CD4-positive, alpha-beta T cell (primary cell): ENCODE measurements at places on chromosomes 6 and 20. TPM values are rescaled to one million over a fixed set of nuclear protein-coding genes. Genes with fewer than 3 reads are reported as not detected.
A peak's percentile ranks its signal among the peaks of the same experiment; 100 is the strongest.

The MICA gene
- 10.6 TPM for total RNA-seq

- no peak for DNase-seq
These were observed 22.9 kb downstream of the CYP21A2 start for GRCh38 chr6:32060966-32061655.

GRCh38 chr6:170087941-170088581 lies 202.8 kb downstream of the DLL1 start:
- DNase-seq: peak; percentile 53

GRCh38 chr6:116579143-116579542 lies 7.8 kb downstream of the RWDD1 start:
- DNase-seq: no peak

- DNase-seq: no peak
These were observed 214.7 kb upstream of the PROKR2 start for GRCh38 chr20:5531318-5532081.

DNA sequence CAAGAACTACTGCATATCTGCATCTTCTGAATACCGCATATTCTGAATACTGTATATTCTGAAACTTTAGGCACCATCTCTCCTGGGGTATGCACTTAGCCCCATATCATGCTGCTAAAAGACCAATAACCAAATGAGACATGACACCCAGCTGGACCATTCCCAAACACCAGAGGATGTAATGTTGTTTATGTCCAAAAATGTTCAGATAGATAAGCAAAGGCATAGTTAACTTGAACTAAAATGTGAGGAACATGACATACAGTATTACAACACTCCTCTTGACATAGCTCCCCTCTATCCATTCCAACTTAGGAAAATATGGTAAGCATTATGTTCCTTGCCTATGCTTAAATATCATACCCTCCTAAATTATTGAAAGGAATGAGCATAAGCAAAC lies 127.3 kb downstream of the TENT5A start:
- DNase-seq: no peak

- DNase-seq: no peak
These were observed 21.6 kb upstream of the CALHM6 start for GRCh38 chr6:116439522-116440051.

DNA sequence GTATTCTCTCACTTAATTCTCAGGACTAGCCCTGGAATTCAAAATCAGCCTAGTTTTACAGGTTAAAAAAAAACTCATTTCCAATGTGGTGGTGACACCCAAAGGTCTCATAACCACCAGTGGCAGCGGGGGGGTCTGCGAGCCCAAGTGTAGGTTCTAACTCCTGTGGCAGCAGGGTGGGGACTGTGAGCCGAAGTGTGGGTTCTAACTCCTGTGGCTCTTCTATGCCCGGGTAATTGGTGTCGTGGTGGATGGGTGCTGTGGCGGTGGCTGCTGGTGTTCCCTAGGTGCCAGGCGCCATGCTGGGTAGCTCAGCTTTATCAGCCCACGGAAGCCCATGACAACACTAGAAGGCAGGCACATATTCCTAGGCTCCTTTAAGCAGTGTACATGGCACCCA lies 4.9 kb upstream of the ANKRD60 start:
- no peak for DNase-seq

The SOBP gene
- 0.05 TPM for total RNA-seq

DNA sequence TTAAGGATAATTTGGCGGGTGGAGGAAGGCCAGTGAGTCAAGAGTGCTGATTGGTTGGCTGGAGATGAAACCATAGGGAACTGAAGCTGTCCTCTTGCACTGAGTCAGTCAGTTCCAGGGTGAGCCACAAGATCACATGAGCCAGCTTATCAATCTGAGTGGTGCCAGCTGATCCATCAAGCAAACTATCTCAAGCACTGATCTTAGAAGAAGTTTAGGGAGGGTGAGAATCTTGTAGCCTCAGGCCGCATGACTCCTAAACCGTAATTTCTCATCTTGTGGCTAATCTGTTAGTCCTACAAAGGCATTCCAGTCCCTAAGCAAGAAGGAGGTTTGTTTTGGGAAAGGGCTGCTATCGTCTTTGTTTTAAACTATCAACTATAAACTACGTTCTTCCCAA lies 954.3 kb downstream of the KIF16B start:
- no peak for DNase-seq

DNA sequence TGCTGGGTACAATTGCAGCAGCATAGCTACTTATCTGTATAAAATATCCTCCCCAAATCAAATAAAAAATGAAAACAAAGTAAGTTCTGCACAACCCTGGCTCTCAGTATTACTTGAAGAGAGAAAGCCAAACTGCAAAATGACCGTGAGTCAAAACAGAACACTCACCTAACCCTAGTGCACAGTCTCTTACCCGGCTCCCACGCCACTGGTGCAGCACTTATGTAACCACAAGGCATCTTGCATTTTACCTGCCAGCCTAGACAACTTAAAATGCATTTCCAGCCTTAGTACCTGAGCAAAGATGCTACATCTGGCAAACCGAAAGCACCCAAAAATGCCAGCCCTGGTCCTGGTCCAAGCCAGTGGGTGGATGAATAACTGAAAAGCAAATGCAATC lies 12.4 kb upstream of the SIRPB1 start:
- no peak for DNase-seq

DNA sequence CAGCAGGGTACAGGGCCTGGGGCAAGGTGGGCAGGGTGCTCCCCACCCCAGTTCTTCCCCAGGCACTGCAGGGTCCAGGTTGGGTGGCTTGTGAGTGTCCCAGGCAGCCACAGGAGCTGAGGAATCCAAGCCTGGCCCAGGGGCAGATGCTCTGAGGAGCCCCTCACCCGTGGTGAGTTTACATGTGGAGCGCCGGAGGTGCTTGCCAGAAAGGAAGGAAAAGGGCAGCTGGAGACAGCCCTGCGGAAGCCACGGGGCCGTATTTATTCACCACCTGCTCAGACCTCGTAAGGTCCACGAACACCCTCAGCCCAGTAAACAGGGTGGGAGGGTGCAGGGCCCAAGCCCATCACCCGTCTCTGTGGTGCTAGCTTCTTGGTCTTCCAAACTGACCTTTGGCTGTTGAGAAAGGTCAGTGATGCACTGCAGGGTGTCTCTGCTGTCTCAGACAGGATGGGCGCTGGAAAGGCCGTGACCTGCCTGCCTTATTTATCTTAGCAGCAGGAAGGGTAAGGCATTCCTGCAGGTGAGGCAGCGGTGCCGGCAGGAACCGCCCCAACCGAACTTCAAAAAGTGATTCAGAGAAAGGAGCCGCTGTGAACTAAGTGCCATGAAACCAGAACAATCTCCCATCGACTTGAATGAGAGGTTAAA lies 4.0 kb upstream of the FRMD1 start:
- no peak for DNase-seq

The PAK5 gene
- not detected for total RNA-seq

DNA sequence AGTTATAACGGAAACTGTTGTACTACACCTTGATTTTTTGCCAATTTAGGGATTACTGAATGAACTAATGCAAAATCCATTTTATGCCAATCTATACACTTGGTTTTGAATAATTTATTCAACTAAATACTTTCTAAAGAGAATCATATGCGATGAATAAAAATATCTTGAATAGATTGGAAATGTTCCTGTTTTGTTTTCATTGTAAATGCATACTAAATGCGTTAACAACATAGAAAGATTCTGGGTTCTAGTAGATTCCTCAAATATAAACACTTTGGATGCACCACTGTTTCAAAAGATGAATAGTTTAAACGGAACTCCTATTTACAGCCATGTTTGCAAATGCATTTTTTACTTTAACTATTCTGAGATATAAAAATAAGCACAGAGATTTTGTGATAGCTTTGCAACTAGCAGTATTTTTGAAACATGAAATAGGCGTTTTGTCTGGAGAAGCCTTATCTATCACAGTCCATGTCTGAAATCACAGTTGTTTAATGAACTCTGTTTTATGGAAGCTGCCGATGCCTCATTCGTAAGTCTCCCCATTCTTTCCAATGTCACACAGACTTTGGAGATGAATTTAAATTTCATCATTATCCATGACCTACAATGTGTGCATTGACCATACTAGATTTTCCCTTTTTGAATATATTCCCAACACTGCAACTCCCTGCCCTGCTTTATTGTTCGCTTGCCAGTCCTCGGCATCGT lies 277.7 kb upstream of the QKI start:
- DNase-seq: no peak

The XKR7 gene
- total RNA-seq: not detected

The SLC35D3 gene
- total RNA-seq: not detected

The PSMG4 gene
- 12.8 TPM for total RNA-seq
